NCI-H1694 treated with DMSO at 0.1 percent for 48 hours (cell line): ENCODE measurements at places on chromosomes 5 and 9.

- peak; percentile 75 for DNase-seq
Measured at GRCh38 chr5:70440-70839, 21.5 kb upstream of the PLEKHG4B start.

DNA sequence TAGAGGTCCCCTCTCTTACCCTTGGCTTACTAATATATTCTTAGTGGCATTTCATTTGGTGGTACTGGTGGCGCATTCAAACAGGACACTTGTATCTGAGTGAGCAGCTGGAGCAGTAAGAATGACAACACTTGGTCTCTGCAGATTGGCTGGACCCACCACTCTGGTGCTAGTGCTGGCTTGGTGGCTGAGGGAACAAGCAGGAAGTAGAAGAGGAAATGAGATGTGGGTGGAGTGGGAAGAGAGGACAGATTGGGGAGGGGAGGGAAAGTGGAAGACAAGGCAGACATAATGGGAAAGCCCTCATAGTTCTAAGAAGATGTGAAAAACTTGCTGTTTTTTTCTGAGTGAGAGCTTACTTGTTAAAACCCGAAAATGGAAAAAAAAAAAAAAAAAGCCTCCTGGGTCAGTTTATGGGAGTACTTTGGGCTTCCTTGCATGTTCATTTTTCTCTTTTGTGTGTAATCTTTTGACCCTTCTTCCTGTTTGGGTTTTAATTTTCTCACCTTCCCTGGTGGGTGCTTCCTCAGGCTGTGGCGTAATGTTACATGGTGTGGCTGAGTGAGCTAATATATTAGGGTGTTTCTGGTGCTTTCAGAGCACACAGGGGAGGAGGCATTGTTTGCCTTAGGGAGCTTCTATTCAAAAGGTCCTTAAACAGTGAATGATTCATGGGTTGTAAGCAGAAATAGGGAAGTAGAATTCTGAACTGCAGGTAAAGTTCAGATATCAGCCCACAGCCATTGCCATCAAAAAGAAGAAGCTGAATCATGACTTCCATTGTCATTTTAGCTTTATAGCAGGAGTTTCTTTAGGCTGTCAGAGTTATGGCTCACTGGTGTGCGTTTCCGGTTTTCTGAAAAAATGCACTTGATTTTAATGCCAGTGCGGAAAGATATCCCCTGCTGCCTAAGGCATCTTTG is 52.3 kb downstream of the TLE4 start:
- DNase-seq, result no peak

DNA sequence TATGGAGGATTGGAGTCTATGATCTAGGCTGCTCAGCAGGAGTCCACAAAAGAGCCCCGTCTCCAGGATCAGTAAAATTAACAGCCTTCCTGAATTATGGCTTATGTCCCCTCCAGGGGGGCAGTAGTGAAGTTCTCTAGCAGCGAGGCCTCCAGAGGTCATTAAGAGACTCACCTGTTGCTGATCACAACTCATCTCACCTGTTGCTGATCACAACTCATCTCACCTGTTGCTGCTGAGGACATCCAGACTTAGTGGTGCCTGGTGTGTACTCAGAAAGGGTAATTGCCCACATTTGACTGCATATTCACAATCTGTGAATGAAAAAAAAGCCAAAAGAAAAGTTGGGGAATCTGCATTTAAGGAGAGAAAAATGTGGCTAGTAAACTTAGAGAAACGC is 129.5 kb downstream of the SMARCA2 start:
- no peak for DNase-seq

DNA sequence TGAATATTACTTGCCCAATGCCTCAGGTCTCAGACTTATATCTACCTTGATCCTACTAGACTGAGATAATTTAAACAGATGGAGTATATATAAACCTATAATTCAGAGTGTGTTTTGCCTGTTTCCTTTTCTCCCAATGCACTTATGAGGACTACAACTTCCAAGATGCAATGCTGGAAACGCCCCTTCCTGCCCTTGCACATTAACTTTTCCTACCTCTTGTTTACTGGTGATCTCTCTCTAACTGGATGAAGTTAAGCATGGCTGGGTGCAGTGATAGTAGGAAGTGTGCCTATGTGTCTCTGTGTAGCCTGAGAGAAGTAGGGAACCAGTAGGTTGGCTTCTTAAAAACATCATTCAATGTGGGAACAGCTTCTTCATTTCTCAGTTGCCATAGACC is 115.2 kb downstream of the SVEP1 start:
- no peak for DNase-seq

GRCh38 chr5:143400541-143401226 is 2.8 kb downstream of the NR3C1 start:
- DNase-seq, result peak; percentile 58
